ENCODE measurements at places on chromosomes 6 and 20.

- no peak for DNase-seq
Measured at GRCh38 chr6:132456700-132457143, 55.4 kb upstream of the MOXD1 start.

GRCh38 chr6:13648850-13649249 lies 33.7 kb downstream of the NOL7 start:
- no peak for DNase-seq

- no peak for DNase-seq
Measured at GRCh38 chr20:47362361-47363219, 6.1 kb upstream of the ZMYND8 start.

GRCh38 chr6:156182356-156182755 lies 594.8 kb upstream of the ARID1B start:
- no peak for DNase-seq

GRCh38 chr6:95587989-95588388 lies 10.7 kb downstream of the MANEA start:
- DNase-seq = no peak

DNA sequence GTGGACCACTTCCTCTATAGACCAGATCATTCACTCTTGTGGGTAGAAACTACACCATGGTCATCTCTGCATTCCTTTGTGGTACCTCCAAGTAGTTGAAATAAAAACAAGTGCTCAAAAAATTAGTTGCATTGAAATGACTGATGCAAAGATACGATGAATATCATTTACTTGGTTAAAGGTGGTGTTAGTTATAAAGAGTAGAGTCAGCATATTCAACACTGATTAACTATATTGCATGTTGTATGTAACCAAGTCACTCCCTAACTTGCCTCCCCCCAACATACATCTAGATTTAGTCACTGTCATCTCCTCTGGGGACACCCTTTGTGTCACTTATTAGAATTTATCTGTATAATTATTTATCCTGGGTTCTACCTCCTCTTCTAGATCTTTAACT lies 77.7 kb downstream of the SHLD1 start:
- DNase-seq = no peak

- no peak for DNase-seq
Measured at GRCh38 chr6:108951351-108951953, 103.2 kb downstream of the ARMC2 start.

- peak; percentile 11 for DNase-seq
Measured at GRCh38 chr6:132513831-132514545, 1.1 kb upstream of the STX7 start.

GRCh38 chr20:22511943-22512910 lies 72.1 kb downstream of the FOXA2 start:
- DNase-seq = peak; percentile 29

DNA sequence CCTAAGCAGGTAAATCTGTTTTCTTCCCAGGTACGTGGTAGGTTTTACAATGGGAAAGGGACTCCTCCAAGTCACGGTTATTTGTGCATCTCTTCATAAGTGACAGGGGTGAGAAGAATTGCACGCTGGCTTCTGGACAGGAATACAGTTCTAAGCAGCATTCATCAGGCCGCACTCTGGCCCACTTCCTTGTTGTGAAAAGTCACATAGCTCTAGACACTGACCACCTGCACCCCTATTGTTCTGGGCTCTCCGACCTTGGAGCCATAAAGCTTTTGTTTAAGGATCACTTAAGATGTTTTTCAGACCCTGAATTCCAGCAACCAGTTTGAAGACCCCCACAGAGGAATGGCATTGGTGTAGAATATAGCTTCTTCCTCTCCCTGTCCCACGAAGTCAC lies 31.4 kb downstream of the RAMACL start:
- DNase-seq = no peak

DNA sequence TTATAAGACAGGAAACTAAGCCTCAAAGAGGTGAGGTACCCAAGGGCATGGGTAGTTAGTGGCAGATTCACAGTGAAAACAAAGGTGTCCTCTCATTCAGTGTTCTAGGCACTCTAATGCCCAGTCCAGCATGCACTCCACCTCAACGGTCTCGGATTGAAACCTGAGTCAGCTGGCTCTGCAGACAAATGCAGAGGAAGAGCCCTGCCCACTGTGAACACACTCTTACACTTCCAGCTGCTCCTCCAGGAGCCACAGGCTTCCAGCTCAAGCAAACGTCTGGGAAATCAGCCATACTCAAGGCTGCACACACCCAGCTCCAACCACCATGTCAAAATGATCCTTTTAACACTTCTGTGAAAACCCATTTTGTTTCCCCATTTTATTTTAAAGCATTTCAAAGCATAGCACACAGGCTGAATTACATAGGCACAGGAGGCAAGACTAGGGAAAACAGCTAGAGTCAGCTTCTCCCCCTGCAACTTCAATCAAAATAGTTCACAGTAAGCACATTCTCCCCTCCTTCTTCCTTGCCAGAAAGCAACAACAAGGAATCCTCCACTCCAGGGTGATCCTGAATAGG lies 3.0 kb upstream of the IL17A start:
- DNase-seq = no peak

- DNase-seq = no peak
Measured at GRCh38 chr20:50455656-50456451, 54.3 kb upstream of the PTPN1 start.
